ENCODE measurements at places on chromosomes 13 and 19.

DNA sequence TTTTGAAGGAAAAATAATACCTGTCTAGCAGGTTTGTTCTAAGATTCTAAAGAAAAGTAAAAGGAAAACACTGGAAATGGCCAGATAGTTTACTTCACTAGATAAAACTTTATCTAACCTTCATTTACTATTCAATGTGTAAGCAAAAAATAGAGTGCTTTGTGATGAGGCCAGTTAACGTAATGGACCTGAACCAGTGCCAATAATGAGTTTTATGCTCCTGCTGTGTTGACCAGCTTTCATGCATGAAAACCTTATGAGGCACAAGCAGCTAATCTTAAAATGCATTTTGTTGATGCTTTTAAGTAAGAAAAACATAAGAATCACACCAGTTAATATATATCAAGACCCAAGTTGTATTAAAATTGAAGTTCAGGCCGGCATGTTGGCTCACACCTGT, 617.2 kb upstream of the GPC6 start:
- DNase-seq: no peak

- no peak for DNase-seq
These were observed 559 bp upstream of the SSBP4 start for GRCh38 chr19:18418483-18419194.

DNA sequence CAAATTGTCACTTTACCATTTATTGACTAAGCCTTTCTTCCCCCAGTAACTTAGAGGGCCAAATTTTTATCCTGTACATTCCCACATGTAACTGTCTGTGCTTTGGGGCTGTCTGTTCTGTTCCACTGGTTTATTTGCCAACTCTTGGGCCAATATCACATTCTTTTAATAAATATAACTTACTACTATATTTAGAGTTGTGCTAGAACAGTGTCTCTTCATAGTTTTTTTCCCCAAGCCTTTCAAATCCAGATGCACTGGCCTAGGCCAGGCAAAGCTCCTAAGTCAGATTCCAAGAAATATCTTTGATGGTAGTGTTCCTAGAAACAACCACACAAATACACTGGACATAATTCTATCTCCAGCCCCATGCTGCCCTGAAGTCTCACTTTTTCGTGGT, 16.0 kb upstream of the CEBPG start:
- DNase-seq: no peak

- no peak for DNase-seq
These were observed 314.7 kb downstream of the UQCRFS1 start for GRCh38 chr19:28898249-28898648.

- DNase-seq: peak; percentile 75
These were observed 24.2 kb upstream of the TTYH1 start for GRCh38 chr19:54390942-54391577.

DNA sequence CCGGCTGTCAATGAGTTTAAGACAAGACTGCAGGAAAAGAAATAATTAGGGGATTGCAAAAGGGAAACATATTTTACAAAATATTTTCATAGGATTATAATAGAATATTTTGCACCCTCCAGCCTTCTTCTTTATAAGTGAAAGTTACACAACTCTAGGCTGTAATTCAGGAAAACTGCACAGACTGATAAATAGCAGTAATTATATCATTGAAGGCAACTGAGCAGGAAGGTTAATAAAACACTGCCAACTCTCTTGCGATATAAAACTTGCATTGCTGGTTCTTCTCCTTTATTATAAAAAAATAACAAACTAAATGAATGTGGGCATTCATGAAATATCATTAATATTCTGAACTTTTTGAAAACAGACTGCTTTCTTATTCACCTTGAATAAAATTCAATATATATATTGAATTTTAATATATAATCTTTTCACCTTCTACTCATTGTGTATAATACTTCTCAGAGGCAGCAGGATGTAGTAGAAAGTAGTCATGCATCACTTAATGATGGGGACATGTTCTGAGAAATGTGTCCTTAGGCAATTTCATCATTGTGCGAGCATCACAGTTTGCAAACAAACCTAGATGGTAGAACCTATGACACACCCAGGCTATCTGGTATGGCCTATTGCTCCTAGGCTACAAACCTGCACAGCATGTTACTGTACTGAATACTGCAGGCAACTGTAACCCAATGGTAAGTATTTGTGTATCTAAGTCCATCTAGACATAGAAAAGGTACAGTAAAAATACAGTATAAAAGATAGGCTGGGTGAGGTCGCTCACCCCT, 24.9 kb upstream of the STARD13 start:
- no peak for DNase-seq

DNA sequence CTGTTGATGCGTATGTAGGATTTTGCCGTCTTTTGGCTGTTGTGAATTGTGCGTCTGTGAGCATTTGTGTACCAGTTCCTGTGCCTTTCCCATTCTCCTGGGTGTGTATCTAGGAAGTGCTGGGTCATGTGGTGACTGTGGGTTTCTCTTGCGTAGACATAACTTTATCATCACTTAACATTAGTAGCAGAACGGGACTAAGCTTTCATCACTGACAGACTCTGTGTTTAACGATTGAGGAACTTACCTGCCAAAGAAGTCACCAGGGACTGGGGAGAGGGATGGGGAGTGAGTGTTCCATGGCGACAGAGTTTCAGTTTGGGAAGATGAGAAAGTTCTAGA, 15.0 kb downstream of the FZR1 start:
- no peak for DNase-seq

DNA sequence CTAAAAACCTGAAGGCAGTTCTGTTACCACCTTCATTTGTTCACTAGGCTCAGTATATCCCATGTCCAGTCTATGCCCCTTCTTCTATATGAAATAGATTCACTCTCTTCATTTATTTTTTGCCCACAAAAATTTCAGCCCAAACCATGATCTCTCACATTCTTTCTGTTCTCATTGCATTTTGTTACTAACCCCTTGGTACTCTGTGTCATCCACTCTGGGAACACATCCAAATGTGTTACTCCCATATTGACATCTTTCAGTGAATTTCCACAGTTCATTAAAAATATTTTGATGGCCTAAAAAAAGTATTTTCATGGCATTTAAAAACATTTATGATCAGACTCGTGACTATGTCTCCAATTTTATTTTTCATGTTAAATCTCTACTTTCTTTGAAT, 378.9 kb downstream of the SLITRK1 start:
- no peak for DNase-seq

- DNase-seq: no peak
These were observed 101.9 kb upstream of the AKAP11 start for GRCh38 chr13:42170029-42170428.

DNA sequence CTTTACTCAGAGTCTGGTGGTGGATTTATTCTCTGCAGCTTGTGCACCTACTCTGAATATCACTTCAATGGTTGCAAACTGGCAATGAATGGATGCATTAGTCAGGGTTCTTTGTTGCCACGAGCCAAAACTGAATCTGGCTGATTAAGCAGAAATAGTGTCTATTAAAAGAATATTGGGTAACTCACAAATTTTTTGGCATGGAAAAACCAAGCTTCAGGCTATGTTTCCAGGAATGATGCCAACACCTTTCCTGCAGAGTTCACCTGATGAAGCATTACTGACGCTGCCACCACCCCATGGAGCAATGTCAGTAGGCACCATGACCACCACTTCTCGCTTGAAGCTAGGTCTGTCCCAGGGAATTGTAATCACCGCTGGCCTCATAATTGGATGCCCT, 597.8 kb upstream of the SLC10A2 start:
- no peak for DNase-seq

GRCh38 chr19:8397271-8397670, 7.1 kb downstream of the RAB11B start:
- DNase-seq: no peak

DNA sequence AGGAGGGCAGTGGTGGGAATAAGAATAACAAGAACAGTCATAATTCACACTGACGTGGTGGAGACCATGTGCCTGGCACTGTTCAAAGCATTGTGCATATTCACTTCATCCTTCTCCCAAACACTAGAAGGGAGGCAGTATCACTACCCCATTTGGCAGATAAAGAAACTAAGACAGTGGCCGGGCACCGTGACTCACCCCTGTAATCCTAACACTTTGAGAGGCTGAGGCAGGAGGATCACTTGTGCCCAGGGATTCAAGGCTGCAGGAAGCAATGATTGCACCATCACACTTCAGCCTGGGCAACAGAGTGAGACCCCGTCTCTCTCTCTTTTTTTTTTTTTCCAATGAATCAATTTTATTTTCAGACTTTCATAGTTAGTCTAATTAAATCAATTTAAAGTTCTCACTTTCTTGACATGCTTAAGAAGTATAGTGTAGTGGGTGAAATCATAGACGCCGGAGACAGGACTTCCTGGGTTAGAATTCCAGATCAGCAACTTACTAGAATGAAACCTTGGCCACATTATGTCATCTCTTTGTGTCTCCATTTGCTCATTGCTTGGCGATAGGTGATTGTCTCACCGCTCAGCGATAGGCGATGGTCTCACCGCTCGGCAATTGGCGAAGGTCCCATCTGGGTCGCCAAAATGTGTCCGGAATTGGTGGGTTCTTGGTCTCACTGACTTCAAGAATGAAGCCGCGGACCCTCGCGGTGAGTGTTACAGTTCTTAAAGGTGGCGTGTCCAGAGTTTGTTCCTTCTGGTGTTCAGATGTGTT, 5.3 kb upstream of the ATG4D start:
- DNase-seq: no peak

DNA sequence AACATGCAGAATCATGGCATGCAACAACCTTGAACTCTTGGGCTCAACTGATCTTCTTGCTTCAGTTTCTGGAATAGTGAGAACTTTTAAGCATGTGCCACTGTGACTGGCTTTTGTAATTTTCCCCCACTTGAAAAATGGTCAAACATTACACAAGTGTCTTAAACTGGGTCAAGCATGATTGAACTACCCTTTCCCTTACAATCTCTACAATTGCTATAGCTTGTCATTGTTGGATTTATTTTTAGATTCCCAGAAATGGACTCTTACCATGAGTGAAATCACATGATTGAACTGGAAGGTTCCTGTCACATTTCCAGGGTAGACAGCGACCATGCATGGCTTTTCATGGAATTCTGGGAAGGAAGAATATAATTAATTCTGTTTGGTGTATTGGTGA, 102.2 kb upstream of the TUBA3C start:
- no peak for DNase-seq

DNA sequence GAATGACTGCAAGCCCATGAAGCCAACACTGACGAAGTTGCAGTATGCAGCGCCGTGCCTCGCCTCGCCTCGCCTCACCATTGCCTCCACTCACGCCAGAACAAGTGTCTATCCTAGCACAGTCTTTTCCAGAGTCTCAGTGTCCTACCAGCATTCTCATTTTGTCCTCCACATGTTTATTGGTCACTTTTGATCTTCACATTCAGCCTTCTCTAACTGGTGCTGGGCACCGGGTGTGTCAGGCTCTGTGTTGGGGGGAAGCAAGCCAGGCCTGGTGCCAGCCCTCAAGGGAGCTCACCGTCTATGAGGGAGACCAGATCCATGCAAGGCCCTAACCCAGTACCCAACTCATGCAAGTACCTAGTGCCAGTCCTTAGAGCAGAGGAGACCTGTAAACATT, 69.7 kb upstream of the GPR183 start:
- no peak for DNase-seq

DNA sequence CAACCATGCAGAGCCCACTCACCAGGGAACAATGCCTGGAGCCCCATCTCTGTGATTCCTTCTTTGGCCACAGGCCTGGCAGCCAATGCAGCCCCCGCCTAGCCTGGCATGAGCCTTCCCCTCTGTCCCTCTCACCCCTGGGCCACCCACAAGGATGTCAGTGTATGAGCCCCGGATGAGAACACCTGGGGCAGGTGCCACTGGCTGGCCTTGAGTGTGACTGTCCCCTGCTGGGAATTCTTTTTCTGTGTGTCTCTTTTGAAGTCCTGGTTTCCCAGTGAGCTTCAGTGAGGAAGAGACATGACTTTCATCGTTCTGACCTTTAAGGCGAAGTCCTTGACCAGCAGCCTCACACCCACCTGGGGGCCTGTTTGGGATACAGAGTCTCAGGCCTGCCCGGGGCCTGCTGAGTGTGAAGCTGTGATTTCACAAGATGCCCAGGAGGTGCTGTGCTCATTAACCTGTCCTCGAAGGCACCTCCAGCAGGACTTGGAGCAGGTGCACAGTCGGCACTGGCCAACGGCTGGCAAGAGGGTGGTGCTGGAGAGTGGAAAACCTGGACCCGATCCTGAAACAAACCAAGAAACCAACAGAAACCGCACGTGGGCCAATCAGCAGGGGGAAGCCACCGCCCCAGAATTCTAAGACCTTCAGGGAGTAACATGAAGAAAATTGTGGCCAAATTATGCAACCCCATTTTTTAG, 27.4 kb upstream of the SPACA7 start:
- no peak for DNase-seq

DNA sequence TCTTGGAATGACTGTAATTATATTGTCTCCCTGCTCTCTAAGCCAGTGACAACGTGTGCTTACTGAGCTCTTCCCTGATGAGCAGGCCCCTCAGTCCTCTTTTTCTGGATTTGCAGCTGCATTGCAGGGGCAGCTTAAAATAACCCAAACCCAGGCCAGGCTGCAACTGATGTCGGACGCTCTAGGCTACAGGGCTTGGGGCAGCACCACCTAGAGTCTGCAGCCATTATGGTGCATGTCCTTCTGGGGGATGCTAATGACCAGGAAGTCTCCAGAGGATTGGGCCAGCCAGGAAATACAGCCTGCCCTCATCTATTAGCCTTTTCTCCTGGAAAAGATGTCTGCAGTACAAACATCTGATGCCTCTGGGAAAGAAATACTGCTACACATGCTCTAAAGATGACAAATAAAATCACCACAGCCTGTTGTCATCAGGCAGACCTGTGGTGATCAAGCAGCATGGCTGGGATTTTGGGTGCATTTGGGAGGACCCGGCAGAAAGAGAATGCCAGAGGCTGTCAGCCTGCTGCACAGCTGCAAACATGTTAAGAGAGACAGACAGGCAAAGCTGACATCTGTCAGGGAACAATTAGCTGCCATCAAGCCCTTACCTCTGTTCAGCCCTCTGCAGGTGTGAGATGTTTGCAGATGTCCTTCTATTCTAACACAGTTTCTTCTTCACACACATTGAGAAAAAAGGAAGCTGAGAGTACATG, 51.8 kb downstream of the CCDC70 start:
- no peak for DNase-seq

DNA sequence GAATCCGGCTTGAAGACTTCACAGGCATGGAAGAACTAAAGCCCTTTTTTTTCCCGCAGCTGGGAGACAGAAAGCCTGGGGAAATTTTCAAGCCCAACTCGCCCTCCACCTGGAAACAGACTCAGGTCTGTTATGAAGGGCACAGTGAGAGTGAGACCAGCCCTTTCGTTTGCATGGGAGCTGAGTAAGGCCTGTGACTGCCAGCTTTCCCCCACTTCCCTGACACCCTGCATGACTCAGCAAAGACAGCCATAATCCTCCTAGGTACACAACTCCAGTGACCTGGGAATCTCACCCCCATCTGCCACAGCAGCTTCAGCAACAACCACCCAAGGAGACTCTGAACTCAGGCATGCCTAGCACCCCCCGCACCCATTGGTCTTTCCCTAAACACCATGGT, 87.6 kb upstream of the ZNF91 start:
- DNase-seq: no peak

GRCh38 chr13:52969373-52969772, 59.2 kb upstream of the OLFM4 start:
- no peak for DNase-seq

GRCh38 chr13:67015976-67016600, 214.0 kb downstream of the PCDH9 start:
- DNase-seq: no peak

- no peak for DNase-seq
These were observed 149.6 kb downstream of the SIPA1L3 start for GRCh38 chr19:38056646-38057045.

All from SK-MEL-5 (cell line).